ENCODE measurements at places on chromosomes 4 and X. TPM values are rescaled to one million over a fixed set of nuclear protein-coding genes. Genes with fewer than 3 reads are reported as not detected.

RGN gene
- 2.4 TPM for total RNA-seq

POLN gene
- total RNA-seq: 4.1 TPM

DCAF4L1 gene
- not detected for total RNA-seq

GPR143 gene
- not detected for total RNA-seq

CD99 gene
- total RNA-seq: 158 TPM

PARM1 gene
- 0.09 TPM for total RNA-seq

SLC49A3 gene
- 5.2 TPM for total RNA-seq

TMEM31 gene
- total RNA-seq: not detected

NXF2B gene
- not detected for total RNA-seq
